ENCODE measurements at places on chromosomes 5 and 9. TPM values are rescaled to one million over a fixed set of nuclear protein-coding genes. Genes with fewer than 3 reads are reported as not detected.

Gene APBA1
- total RNA-seq = 0.05 TPM

DNA sequence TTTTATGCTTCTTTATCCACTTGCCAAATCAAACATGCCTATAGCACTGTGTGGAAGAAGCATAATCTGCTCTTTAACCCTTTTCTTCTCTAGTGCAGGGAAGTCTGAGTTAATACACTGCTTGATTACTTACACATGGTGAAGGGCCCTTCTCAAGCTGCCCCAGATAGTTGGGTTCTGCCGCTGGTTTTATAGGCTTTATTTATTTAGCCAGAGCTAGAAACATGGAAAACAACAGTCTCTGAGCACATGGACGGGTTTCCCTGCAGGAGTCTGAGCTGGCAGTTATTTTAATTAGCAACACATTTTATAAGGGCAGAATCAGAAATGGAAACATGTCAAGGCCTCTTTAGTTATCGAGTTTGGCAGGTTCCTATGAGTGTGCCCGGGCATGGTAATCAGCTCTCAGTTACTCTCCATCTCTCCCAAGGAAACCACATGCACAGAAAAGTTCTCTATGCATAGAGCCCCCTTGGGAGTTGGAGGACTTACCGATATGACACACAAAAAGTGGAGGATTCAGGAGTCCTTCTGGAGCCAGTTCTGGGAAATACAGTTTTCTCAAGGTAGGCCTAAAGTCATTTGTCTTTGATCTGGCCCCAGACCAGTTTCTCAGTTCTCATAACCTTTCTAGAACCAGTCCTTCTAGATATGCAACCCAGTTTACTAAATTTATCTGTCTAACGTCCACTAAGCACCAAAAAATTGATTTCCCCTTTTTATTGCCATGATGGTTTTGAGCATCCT lies 564.8 kb downstream of the ACTL7B start:
- DNase-seq = no peak

DNA sequence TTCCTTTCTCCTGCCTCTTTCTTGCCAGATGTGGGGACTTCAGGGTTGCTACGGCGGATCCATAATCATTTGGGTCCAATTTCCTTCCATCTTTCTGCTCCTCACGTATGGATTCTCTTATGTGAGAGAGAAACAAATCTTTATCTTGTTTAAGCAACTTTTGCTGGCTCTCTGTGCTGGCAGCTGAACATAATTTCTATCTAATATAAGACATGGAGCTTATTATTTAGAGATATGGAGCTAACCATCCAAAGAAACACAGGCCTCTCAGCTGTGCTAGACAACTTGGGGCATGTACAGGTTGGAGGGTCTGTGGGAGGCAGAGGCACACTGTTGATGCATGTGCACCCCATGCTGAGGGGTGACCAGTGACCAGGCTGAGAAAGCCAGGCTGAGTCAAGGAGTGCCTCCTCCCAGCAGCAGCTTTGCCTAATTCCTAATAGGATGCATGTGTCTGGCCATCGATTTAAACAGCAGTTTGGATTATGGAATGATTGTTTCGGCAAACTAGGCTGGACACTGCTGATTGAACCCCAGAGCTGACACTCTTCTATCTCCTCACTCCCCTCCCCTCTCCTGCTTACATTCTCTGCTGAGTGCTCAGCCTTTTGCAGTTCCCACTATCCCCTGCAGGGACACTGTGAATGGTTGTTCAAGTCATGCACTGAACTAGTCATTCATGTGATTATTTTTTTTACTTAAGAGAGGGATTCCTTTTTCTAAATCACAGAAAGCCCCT lies 195.8 kb downstream of the ERCC6L2 start:
- peak; percentile 13 for DNase-seq

DNA sequence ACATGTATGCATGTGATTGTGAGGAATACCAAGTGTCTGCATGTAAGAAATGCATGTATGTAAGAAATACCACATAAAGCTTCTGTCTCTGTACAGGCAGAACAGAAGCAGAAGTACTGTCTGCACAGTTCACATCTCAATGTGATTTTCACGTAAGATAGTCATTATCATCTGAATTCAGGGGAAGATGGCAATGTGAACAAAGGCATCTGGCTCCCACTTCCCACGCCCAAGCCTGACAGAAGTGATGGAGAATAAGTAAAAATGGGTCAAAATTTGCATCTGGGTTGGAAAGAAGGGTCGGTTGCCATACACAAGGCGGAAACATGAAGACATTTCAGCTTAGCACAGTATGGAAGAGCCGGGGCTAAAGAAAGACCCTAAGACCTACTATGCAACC lies 71.7 kb downstream of the SUSD1 start:
- DNase-seq = no peak

GRCh38 chr9:21964925-21965385 lies 29.2 kb downstream of the CDKN2A start:
- no peak for DNase-seq

DNA sequence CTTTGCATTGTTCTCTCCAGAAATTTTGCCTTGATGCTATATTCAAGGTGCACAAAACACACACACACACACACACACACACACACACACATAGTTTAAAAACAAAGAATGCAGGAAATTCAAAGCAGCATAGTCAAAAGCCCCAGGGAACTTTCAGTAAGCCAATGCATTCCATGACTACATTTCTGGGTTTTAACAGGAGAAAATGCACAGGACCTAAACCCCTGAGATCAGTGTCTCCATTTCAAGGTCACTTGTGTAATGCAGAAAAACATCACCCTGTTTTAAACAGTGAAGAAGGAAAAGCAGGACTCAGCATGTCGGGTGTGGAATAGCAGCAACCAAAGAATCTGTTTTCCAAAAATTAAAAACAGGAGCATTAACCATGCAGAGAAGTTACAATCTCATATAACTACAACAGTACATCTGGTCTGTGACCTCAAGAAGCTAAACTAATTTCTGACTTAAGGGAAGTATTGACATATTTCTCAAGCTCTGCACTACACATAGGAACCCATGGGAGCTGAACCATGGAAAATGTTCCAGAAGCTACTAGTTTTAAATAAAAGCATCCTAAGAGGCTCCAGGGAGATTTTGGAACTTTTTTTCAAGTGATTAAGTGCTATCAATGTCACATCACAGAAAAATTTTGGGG lies 296.7 kb downstream of the HINT1 start:
- DNase-seq = no peak

Gene AK8
- 0.42 TPM for total RNA-seq

DNA sequence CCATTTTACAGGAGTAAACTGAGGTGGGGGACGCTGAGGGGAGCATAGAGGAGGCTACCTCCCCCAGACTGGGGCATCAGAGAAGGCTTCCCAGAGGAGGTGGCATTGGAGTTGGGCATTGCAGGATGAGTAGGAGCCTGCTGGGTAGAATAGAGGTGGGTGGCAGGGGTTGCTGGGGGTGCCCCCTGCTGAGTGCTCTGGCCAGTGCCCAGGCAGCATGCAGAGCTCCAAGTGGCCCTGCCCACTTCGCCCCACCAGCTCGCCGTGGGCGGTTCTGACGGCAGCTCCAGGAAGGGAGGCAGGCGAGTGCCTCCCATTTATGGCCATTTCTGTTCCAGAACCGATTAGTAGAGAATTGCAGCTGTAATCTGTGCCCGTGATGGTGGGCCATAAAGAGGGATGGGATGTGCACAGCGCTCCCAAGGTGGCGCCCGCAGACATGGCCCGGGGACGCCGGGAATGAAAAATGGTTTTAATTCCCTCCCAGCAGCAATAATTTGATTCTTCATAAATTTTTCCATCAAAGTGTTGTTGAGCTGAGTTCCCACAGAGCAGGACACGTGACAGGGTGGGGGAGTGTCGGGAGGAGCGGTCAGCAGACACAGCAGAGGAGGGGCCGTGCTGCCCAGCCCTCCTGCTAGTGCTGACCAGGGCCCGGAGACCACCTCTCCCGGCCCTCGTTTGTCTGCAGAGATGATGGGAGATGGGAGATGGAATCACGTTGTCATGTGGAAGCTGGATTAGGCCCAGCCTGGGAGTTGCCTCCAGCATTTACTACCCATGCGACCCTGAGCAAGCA lies 75.5 kb downstream of the LMX1B start:
- no peak for DNase-seq

DNA sequence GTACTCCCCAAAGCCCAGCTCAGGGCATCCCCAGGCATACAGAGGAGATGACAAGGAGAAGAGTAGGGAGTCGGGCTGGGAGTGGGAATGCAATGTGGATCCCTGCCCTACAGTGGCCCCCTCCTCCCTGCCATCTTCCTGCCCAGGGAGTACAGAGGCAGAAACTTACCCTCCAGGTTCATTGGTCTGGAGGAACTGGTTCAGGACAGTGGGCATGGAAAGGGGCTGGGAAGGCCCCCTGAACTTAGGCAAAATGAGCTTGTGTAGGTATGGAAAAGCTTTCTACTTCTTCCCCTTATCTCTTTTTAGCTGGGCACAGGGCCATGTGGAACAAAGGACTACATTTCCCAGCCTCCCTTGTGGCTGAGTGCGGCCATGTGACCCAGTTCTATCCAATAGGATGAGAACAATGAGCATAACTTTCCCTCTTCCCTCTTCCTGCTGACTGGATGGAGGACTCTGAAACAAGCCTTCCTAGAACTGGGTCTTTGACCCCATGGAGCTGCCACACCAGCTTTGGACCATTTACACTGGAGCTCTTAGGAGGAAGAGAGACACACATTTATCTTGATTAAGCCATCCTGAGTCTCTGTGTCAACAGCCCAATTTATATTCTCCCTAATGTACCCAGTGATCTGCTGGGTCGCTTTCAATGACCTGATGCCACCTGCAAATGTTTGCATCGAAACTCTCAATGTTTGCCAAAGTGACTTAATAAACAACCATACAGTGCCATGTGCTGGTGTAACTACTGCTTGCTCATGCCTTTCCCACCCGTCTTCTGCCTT lies 25.0 kb upstream of the HMCN2 start:
- peak; percentile 71 for DNase-seq

Gene PCDHGB7
- 0.89 TPM for total RNA-seq

- no peak for DNase-seq
Observed at GRCh38 chr5:76345582-76345981, 57.5 kb upstream of the IQGAP2 start.

Data from NCI-H460 (cell line).